CD4-positive, alpha-beta T cell treated with Interleukin-2 at 100 ng/mL for 4 hours (primary cell): ENCODE measurements at places on chromosomes 12 and 14.

- DNase-seq: no peak
These were observed 23.8 kb downstream of the ZFYVE21 start for GRCh38 chr14:103739466-103739792.

DNA sequence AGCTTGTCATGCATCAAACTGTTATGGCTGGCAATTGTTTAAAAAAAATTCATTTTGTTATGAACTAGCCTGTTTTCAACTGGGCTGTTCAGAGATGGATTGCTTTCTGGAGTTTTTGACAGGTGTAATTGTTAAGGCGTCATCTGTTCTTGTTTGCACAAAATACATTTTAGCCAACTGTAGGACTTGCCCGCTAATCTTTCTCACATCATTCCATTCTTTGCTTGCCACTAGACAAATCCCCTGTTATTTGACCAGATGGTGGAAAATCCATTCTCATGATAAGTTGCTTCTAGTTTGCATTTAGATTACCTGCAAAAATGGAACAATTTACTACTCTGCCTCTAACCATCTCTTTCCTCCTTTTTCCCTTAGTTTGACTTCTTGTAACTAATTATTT lies 114.3 kb downstream of the NPAS3 start:
- no peak for DNase-seq

- DNase-seq: no peak
These were observed 328.7 kb downstream of the RAD51B start for GRCh38 chr14:68148276-68148675.

- no peak for DNase-seq
These were observed 25.8 kb downstream of the PPP2R5E start for GRCh38 chr14:63517354-63517753.

DNA sequence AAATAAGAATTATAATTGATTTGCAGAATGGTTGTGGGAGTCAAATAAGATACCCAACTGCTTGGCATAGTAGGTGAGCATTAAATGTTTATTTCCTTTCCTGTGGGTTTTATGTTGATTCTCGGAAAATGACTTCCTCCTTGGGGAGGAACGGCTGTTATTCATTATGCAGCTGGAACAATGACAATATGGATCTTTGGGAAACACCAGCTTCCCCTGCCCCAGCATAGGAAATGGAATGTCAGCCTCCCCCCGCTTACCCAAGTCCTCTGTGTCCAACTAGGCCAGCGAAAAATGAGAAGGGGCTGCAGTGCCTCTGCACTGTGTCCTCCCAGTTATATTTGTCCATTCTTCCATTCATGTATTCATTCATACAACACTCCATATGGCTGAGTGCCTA lies 11.7 kb upstream of the CCDC177 start:
- DNase-seq: no peak

DNA sequence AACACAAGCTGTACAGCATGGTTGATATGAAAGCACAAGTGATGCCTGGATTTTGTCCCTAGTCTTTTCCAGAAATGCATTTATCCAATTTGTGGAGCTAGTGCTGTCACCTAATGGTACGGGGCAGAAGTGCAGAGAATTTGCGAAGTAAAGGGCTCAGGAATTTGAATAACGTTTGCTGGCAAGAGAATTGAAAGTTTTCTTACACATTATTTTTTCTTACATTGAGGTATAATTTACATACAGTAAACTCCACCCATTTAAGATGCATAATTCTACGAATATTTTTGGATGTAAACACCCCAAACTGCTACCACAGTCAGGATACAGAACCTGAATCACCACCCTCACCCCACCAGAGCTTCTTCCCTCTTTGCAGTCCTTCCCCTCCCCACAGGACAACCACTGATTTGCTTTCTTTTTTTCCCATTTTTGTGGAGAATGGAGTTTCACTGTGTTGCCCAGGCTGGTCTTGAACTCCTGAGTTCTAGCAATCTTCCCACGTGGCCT lies 3.5 kb downstream of the AICDA start:
- peak; percentile 22 for DNase-seq

- DNase-seq: no peak
These were observed 22.3 kb upstream of the TC2N start for GRCh38 chr14:91889477-91890211.
